ENCODE measurements at places on chromosomes 6 and 20. TPM values are rescaled to one million over a fixed set of nuclear protein-coding genes. Genes with fewer than 3 reads are reported as not detected.

Gene SLC22A2
- 1.3 TPM for total RNA-seq

Gene BPIFB1
- not detected for total RNA-seq

Gene PREX1
- 60.2 TPM for total RNA-seq

Gene SAMD3
- total RNA-seq: 7.9 TPM

Gene HLA-DPA1
- 7.6 TPM for total RNA-seq

Gene OR2H1
- not detected for total RNA-seq

Gene FRK
- 2.3 TPM for total RNA-seq

Gene CAGE1
- not detected for total RNA-seq

Gene PDE10A
- 19.6 TPM for total RNA-seq

Gene MAK
- total RNA-seq: 61.8 TPM

Gene TFEB
- 9.2 TPM for total RNA-seq

Gene PSORS1C1
- total RNA-seq: 0.22 TPM

Gene CRISP3
- 0.22 TPM for total RNA-seq

Gene HAO1
- not detected for total RNA-seq

Gene RAD21L1
- 0.38 TPM for total RNA-seq

Gene MAS1
- total RNA-seq: 0.05 TPM

Gene MAP1LC3A
- total RNA-seq: 43.0 TPM

Gene RCAN2
- 37.3 TPM for total RNA-seq

Gene MATN4
- total RNA-seq: 11.4 TPM

Gene SCUBE3
- total RNA-seq: 10.0 TPM

Gene AGER
- 2.6 TPM for total RNA-seq

Gene CYP39A1
- total RNA-seq: 18.6 TPM

Gene MUC21
- 0.11 TPM for total RNA-seq

Gene TRAPPC3L
- total RNA-seq: 0.38 TPM

Gene RHAG
- 3.5 TPM for total RNA-seq

Gene KIF13A
- total RNA-seq: 68.6 TPM

Gene OPRM1
- total RNA-seq: 1.4 TPM

Gene SS18L1
- total RNA-seq: 35.3 TPM

Gene PTK6
- 1.3 TPM for total RNA-seq

Gene OPN5
- 0.33 TPM for total RNA-seq

Gene SLC13A3
- 10.1 TPM for total RNA-seq

Gene ADGRF1
- 3.2 TPM for total RNA-seq

Gene SAMD5
- 23.1 TPM for total RNA-seq

Gene SIGLEC1
- total RNA-seq: 3.1 TPM

Gene DZANK1
- 4.0 TPM for total RNA-seq

Gene RIPOR2
- 23.1 TPM for total RNA-seq

Gene PLAGL2
- 9.2 TPM for total RNA-seq
